ELF-1 (cell line): ENCODE measurements at places on chromosomes 4 and X.

GRCh38 chr4:68948044-68948743 lies 3.4 kb downstream of the UGT2A3 start:
- DNase-seq = no peak

GRCh38 chrX:24158881-24159280 lies 9.4 kb downstream of the ZFX start:
- no peak for DNase-seq

DNA sequence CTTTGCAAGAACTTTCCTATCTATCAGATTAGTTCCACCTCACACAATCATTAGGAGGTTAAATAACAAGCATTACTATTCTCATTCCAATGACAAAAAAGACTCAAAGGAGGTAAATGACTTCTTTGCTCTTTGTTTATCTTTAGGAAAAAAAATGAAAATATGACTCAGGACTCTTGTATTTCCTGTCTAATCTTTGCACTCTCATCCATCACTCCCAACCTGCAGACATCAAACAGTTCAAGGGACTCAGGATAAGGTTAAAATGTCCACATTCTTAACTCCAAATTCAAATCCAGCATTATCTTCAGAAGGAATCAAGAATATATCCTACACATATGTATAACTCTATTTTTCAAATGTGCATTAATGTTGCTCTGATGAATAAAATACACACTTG lies 139.6 kb downstream of the UNC5C start:
- no peak for DNase-seq

DNA sequence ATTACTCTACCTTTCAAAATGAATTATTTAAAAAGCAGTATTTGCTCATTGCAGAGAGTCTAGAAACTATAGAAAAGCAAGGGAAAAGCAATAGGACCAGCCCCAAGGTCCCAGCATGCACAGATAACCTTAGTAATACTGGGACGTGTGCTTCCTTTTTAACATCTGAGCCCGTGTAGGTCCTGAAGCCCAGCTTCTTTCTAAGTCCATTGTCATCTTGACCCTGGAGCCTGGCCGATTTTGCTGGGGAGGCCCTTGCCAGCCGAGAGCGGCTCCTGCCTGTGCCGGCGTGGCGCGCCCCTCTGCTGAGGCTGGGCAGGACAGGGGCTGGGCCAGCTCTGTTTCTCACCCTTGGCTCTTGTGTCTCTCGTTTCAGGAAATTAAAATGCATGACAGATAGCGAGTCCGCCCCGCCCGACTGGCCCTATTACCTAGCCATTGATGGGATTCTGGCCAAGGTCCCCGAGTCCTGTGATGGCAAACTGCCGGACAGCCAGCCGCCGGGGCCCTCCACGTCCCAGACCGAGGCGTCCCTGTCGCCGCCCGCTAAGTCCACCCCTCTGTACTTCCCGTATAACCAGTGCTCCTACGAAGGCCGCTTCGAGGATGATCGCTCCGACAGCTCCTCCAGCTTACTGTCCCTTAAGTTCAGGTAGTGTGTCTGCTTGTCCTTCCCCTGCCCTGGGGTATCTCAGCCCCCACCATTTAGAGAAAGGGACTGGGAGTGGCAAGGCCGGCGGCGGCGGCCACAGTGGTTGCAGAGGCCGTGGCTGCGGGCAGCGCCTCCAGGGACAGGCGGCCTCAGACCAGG lies 4.1 kb downstream of the MSANTD1 start:
- DNase-seq = no peak

GRCh38 chr4:8224975-8225625 lies 26.0 kb downstream of the SH3TC1 start:
- no peak for DNase-seq

DNA sequence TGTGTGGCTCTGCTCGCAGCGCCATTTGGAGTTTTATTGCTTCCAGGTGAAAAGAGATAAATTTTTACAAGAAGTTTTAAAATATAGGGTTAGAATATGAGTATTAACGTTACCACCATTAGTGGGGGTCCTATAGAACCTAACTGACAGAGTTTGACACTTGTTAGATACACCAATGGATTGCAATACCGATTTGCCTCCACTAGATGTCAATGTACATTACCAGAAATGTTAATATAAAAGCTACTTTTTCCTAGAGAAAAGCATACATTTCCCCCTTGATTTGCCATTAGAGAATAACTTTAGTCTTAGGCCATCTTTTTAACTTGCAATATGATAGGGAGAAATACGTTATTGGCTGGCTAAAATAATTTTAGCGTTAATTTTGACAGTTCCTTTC lies 108.4 kb downstream of the LINC00632 start:
- peak; percentile 3 for DNase-seq

DNA sequence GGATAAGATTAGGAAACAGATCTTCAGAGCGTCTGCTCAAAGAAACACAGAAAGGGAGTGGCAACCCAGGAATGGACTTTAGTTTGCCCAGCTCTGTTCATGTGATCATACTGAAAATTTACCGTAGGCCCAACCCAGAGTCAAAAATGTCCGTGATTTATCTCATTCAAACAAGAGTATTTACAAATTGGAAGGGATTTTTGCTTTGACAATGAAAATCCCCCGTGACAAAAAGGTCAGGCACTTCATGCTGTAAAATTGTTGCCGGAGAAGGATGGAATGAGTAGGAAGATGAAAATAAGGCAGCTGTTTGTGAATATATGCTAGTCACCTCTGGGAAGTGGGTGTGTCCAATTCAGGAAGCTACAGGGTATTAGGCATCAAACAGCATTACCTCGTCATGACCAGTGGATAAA lies 1.2 kb downstream of the SULT1B1 start:
- no peak for DNase-seq

GRCh38 chr4:25859429-25860148 lies 3.2 kb downstream of the SEL1L3 start:
- DNase-seq = no peak

- peak; percentile 63 for DNase-seq
Measured at GRCh38 chr4:81724925-81725329, 253.2 kb upstream of the RASGEF1B start.

DNA sequence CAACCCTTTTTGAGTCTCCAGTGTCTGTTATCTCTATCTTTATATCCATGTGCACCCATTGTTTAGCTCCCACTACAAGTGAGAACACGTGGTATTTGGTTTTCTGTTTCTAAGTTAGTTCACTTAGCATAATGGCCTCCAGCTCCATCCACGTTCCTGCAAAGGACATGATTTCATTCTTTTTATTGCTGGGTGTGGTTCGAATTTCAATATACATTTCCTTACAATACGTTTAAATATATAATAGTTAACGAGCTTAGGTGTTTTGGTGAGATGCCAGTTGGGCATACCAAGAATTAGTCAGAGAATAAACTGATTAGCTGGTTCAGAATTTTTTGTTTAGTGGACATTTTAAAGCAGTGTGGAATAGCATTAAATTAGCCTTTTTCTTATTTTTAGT lies 196.7 kb downstream of the CFAP47 start:
- DNase-seq = no peak

- no peak for DNase-seq
Measured at GRCh38 chr4:73021634-73022033, 47.9 kb downstream of the COX18 start.

DNA sequence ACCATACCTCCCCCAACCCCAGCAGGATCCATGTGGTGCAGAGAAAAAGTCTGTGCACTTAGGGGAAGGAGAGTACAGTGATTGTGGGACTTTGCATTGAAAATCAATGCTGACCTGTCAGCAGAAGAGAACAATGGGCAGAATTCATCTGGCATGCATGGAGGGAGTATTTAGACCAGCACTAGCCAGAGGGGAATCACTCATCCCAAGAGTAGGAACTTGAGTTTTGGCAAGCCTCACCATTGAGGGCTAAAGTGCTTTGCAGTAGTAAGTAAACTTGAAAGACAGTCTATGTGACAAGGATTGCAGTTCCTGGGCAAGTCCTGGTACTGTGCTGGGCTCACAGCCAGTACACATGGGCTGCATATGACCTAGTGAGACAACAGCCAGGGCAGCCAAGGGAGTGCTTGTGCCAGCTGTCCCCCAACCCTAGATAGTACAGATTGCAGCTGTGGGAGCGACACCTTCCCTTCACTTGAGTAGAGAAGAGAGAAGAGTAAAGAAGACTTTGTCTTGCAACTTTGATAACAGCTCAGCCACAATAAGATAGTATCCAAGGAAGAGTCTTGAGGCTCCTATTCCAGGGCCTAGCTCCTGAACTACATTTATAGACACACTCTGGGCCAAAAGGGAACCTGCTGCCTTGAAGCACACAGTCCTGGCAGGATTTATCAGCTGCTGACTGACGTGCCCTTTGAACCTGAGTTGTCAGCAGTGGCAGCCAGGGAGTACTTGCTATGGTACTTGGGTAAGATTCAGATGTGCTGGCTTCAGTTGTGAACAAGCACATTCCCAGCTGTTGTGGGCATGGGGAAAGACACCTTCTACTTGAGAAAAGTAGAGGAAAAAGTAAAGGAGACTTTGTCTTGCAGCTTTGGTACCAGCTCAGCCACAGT lies 48.7 kb downstream of the HDX start:
- DNase-seq = peak; percentile 2

DNA sequence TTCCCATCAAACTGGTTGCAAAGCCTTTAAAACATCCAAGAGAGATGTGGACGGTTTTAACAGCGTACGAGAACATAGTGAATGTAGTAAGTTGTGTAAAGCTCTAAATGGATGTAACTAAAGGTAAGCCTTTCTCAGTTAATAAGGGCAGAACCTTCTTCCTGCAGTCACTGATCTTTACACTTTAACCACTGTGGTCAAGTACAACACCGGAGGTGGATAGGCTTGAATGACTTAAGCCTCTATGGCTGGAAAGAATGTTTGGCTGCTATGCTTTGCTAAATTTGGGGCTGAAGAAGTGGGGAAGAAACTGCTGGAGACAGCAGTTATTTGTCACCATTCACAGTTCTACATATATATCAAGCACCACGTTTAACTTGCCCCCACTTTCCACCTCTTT lies 285.1 kb upstream of the FMR1 start:
- DNase-seq = no peak

DNA sequence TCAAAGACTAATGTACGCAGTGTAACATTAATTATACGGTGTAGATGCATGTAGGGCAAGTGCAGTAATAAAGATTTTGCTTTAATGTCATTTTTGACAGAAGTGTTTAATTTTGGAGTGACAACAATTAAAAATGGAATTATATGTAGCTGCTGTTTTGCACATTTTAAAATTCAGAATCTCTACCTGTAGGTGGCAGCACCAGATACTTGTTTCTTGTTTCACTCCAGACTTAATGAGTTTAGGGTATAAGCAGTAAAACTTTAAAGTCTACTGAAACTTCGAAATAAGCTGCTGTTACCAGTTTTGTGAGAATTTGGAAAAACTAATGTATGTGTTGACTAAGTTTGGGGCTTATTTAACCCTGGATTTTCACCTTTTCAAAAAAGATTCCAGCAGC lies 144.9 kb downstream of the POLA1 start:
- DNase-seq = no peak

DNA sequence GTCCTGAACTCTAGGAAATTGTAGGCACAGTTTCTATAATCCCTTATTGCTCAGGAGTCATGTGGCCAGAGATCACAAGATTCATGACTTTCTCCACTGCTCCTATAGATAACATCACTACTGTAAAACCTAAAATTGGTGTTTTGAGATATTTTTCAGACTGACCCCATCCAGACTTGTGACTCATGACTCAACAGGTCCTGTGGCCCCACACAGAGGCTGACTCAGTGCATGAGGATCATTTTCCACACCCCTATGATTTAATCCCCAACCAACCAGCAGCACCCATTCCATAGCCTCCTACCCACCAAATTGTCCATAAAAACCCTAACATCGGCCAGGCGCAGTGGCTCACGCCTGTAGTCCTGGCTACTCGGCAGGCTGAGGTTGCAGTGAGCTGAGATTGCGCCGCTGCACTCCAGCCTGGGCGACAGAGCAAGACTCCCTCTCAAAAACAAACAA lies 13.2 kb upstream of the XIAP start:
- DNase-seq = peak; percentile 34

- DNase-seq = no peak
Measured at GRCh38 chr4:177109769-177110168, 199.9 kb upstream of the NEIL3 start.

GRCh38 chr4:106659371-106659770 lies 290.8 kb upstream of the GIMD1 start:
- DNase-seq = no peak
